Right cardiac atrium (tissue), 5 donors: ENCODE measurements at places on chromosomes 3 and 15.

DNA sequence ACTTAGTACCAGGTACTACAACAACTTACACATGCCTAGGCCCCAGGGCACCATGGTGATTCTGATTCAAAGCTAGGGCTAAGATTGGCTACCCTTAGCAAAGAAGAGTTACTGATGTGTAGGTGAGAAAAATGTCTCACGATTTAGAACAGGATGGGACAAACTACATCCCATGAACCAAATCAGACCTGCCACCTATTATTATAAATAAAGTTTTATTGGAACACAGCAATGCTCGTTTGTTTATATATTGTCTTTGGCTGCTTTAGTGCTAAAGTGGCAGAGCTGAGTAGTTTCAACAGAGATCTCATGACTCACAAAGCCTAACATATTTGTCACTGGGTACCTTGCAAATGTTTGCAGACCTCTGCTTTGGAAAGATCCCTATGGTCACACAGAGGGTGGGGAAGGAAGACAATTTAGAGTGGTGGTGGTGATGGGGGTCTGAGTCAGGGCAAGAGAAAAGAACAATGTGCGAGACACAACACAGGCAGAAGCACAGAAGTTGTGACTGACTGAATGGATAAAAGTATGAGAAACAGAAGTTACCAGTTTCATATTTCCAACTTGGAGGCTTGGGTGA is 770.6 kb upstream of the CFAP20DC start:
- DNase-seq = no peak

DNA sequence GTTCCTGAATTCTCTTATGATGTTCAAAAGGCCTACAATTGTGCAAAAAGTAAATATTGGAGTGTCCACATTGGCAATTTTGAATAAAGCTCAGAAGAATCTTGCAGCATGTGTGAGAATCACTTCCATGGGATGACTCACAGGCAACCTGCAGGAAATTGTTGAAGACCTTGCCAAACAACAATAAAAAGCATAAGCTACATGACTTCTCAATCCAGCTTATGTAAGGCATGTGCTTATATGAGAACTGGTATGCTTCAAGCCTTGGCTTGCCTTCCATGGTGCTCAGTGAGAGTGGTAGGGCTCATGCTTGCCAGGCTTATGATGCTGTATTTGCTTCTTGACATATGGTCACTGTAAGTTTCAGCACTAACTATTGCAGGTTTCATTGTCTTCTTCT is 18.4 kb upstream of the BCHE start:
- no peak for DNase-seq

- no peak for DNase-seq
Measured at GRCh38 chr15:59550530-59550929, 61.1 kb upstream of the GCNT3 start.

GRCh38 chr3:65946438-65946837 is 92.3 kb downstream of the MAGI1 start:
- peak; percentile 25 for DNase-seq

- DNase-seq = no peak
Measured at GRCh38 chr3:61570813-61571212, 9.4 kb downstream of the PTPRG start.

DNA sequence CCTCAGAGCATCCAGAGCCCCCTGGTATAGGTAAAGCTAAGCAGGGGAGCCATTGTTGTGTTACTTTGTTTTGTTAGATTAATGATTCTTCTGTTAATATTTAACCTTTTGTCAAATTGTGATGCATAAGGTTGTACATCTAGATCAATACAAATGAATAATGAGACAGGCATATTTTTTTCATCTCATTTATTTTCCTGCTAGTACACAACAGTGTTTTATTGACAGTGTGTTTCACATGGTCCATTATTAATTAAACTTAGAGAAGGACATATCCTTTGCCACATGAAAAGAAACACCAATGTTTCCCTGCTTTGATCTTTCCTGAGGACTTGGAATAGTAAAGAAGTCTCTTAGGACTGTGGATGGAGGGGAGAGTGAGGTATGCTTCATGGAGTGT is 543.6 kb upstream of the CFAP20DC start:
- no peak for DNase-seq

DNA sequence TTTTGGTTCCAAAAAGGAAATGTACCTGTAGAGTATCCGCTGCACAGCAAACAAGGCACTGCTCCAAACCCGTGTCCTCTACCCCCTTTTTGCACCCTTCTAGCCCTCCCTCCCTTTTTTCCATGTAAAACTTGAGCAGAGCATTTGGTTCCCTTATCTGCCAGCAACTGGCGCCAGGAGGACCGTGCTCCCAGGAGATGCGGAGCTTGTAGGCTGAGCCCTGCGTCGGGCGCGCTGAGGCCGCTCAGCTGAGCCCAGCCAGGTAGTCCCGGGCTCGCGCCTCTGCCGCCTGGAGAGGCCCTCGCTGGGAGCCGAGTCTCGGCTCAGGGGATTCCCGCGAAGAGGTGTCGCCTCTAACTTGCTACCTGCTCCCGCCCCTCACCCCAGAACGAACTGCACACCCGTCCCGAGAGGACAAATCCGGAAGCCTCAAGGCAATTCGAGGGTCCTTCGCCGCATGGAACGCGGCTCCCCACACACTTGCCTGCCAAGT is 575 bp downstream of the TRPM7 start:
- peak; percentile 90 for DNase-seq

DNA sequence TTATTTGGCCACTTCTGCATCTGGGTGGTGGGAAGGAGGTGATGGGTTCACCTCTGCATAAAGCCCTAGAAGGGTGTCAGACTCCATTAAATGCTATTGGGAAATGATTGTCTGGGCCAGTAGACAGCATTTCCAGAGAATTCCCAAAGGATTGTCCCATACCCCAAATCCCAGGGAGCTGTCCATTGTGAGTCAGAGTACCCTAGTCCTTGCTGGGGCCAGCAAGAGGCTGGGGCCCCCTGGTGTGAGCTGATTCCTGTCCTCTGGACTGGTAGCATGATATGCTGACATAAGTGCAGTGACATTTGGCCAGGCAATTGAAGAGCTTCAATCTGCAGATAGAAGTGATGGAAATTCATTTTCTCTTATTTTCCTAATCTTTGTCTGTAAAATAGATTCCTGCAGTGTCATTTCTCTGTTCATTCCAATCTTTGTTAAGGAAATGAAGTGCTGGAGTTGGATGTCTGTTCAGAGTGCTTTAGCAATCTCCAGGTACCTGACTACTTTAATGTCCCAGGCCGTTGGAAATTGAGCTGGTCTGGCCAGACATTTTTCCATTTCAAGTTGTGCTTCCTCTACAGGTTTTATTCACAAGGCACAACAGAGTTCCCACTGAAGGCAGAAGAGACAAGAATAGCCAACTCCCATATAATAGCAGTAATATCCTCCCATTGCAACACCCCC is 91.2 kb downstream of the RPLP1 start:
- DNase-seq = no peak

DNA sequence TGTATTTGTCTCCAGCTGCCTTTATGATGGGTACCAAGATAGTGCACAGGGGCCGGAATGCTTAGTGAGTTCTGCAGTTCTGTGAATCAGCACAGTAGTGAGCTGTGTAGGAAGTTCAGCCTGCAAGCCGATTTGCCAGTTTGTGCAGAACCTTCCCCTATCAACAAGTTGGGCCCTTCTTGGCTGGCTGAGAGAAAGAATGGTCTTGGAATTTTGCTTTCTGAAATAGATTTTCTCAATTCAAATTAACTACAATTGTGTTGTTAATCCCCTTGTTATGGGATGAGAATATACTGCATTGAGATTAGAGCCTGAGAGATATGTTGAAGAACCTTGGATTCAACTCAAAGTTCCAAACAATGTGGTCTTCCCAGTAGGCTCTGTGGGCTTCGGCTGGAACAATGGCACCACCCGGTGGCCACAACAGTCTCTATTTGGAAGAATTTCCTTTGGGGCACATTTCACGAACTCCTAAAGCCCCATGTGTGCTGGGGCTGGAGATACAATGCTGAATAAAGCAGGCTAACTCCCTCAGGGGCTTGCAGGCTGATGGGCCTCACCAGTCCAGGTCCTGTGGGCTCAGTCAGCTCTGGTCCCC is 59.1 kb downstream of the TRIM42 start:
- peak; percentile 86 for DNase-seq

- DNase-seq = no peak
Measured at GRCh38 chr3:66092175-66092995, 53.7 kb upstream of the MAGI1 start.

GRCh38 chr3:27653803-27654558 is 68.1 kb downstream of the EOMES start:
- DNase-seq = no peak

GRCh38 chr3:69420781-69421520 is 35.1 kb upstream of the FRMD4B start:
- peak; percentile 51 for DNase-seq

DNA sequence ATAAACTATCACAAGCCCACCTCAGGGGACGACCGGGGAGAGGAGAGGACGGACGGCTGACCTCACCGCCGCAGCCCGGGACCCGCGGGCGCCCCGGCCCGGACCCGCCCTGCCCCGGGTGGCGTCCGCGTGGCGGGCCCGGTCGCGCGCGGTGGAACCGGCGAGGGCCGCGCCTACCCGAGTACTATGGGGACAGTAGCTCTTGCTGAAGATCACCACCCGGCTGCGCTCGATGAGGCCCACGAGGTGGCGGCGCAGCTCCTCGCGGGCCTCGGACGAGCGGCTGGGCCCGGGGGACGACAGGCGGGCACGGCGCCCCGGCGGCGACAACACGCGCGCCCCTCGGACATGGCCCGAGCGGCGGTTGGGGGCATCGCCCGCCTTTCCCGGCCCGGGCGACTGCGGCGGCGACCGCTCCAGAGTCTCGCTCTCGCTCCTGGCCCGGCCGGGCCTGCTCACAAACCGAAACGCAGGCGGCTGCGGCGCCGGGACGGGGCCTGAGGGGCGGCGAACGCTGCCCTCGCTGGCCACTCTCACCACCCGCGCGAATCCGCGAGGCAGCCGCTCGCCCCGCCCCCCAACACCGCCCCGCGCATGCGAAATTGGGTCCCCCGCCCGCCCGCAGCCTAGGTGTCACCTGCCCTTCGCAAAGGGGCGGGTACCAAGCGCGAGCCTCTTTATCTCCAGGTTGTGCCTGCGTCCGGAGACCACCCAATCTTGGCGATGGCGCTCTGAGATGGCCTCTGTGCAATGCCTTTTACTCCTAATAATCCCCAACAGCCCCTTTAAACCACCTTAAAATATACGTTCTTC is at the start of gene TXNRD3:
TSS of gene TXNRD3 (minus strand) at position 554 of the 813 bp plus-strand sequence.
- DNase-seq = peak; percentile 88

DNA sequence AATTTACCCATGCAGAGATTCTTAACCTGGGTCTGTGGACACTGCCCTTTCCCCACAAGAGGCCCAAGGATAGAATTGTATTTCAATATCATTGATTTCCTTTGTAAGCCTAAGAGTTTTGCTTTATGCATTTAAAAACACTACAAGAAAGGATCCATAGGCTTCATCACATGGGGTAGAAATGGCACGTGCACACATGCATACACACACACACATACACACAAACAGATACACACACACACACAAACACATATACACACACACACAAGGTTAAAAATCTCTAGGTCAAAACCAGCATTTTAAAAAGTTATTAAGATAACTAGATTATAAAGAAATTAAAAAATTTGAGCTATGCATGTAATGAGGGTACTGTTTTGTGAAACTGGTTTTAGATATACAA is 35.5 kb upstream of the CD47 start:
- no peak for DNase-seq

- DNase-seq = no peak
Measured at GRCh38 chr3:74590620-74591262, 23.7 kb downstream of the CNTN3 start.

- DNase-seq = no peak
Measured at GRCh38 chr3:170766823-170767575, 103.0 kb downstream of the RPL22L1 start.

DNA sequence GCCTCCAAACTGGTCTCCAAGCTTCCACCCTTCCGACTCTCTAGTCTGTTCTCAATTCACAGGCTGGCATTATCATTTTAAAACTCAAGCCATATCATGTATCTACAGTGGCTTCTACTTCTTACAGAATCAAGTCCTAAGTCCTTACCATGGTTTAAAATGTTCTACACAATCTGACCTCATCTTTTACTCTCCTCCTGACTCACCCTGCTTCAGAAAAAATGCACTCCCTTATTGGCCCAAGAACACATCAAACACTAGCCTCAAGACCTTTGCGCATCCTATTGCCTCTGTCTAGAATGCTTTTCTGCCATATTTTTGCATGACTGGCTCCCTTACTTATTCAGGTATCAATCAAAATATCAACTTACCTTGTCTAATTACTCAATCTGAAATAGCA is 11.0 kb downstream of the MRPL3 start:
- DNase-seq = no peak

DNA sequence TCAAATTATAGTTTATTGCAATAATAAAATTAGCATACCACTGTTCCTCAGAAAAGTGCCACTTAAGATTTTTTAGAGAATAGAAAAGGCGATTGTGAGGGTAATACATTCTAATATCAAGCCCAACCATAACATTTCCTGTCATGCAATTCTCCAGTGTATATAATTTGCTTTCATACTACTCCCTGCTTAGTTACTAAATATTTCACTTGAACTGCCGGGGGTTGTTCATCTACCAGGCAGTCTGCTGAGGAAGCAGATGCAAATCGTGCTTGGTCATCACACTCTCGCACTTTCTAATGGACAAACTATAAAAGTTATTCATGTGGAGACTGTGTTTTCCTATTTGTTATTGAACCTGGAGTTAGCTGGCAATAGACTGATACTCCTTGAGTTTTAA is 645.6 kb upstream of the CBLB start:
- no peak for DNase-seq

GRCh38 chr3:195372220-195372619 is 70.6 kb downstream of the ACAP2 start:
- DNase-seq = no peak

GRCh38 chr3:171269542-171269941 is 190.7 kb downstream of the TNIK start:
- DNase-seq = no peak

DNA sequence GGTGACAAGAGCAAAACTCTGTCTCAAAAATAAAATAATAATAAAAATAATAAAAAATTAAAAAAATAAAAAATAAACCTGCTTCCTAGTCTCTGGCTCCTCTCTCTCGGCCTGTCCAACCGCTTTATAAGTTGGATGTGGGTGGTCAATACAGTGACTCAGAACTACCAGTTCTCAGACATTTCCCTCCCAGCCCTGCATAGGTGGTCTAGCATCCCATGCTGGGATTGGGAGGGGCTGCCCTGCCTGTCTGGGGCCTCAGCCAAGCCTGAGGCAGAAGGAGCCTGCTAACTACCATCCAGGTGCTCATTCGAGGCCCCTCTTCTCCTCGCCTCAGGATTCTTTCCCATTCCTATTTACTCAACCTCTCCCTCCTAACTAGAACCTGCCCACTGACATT is 33.3 kb upstream of the BLM start:
- no peak for DNase-seq

- no peak for DNase-seq
Measured at GRCh38 chr3:72391659-72392058, 456.6 kb downstream of the SHQ1 start.

DNA sequence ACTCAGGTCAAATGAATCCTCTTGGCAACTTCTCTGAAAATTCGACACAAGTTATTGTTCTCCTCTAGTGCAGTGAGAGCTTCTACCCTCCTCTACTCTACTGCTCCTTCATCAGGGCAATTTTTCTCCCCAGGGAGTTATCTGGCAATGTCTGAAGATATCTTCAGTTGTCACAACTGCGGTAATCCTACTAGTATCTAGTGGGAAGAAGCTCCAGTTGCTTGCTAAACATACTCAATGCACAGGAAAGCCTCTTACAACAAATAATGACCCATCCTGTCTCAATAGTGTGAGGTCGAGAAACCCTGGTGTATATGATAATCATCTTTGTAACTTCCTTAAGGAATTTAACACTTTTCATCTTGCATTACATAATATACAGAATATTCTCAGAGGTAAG is 1147.6 kb downstream of the IGSF11 start:
- no peak for DNase-seq
